ENCODE measurements at places on chromosomes 12 and 14.

- no peak overlapping the region for H3K4me3 ChIP-seq
- H3K27ac ChIP-seq = no peak overlapping the region
- no peaks in the 10 kb centered on the region for H3K4me1 ChIP-seq
- H3K27me3 ChIP-seq = peaks cover 3% of the 10 kb centered on the region
Measured at GRCh38 chr14:95699412-95699811, 13.2 kb downstream of the TCL1B start.

DNA sequence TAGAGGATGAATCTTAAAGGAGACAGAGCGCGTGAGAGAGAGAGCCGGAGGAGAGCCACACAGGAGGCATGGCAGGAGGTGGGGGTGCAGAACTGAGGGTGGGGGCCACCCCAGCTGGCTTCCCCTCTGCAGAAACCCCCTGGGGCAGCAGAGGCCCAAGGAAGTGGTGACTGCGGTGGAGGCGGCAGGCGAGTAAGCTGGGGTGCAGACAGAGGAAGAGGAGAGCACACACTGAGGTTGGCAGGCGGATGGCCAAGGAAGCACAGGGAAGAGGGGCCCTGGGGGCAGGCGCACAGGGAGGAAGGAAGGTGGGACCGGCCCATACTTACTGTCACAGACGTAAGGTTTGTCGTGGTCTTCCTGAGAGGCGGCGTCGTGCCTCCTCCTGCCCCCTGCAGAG, 179.8 kb downstream of the DPF3 start:
- H3K4me3 ChIP-seq = no peak overlapping the region
- no peak overlapping the region for H3K27ac ChIP-seq
- no peaks in the 10 kb centered on the region for H3K4me1 ChIP-seq
- H3K27me3 ChIP-seq = no peaks in the 10 kb centered on the region
- no peak for DNase-seq

GRCh38 chr12:92537290-92537960, 165.4 kb upstream of the PLEKHG7 start:
- H3K27ac ChIP-seq = no peak overlapping the region
- no peaks in the 10 kb centered on the region for H3K36me3 ChIP-seq
- no peaks in the 10 kb centered on the region for H3K27me3 ChIP-seq

GRCh38 chr12:46692606-46693005, 133.2 kb downstream of the SLC38A4 start:
- no peak overlapping the region for H3K4me3 ChIP-seq
- H3K4me1 ChIP-seq = no peaks in the 10 kb centered on the region
- H3K36me3 ChIP-seq = no peaks in the 10 kb centered on the region
- no peak overlapping the region for H3K27ac ChIP-seq
- no peaks in the 10 kb centered on the region for H3K27me3 ChIP-seq

DNA sequence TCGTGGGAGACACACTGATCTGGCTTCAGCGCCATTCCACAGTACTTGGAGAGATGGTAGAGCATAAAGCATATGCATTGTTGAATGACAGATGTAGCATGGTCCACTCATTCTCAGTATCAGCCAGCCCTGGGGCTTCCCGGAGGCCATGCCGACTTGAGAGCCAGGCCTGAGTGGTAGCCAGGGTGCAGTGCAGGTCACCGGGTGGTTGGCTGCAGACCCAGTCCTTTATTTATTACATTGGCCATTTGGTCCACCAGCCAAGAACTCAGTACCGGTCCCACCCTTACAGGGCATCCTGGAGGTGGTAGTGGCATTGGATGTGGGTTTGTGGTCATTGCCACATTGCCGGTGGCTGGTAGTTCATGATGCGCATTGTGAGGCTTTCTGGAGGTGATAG, 121.6 kb upstream of the RTL1 start:
- H3K4me3 ChIP-seq = no peak overlapping the region
- no peaks in the 10 kb centered on the region for H3K4me1 ChIP-seq
- no peak for DNase-seq
- no peaks in the 10 kb centered on the region for H3K27me3 ChIP-seq
- H3K27ac ChIP-seq = no peak overlapping the region

- no peak overlapping the region for H3K27ac ChIP-seq
- DNase-seq = no peak
- no peak overlapping the region for H3K4me3 ChIP-seq
- no peaks in the 10 kb centered on the region for H3K27me3 ChIP-seq
- H3K4me1 ChIP-seq = peaks cover 4% of the 10 kb centered on the region
Measured at GRCh38 chr12:27571463-27571862, 47.5 kb downstream of the PPFIBP1 start.
